ENCODE measurements at places on chromosomes 4 and X.

DNA sequence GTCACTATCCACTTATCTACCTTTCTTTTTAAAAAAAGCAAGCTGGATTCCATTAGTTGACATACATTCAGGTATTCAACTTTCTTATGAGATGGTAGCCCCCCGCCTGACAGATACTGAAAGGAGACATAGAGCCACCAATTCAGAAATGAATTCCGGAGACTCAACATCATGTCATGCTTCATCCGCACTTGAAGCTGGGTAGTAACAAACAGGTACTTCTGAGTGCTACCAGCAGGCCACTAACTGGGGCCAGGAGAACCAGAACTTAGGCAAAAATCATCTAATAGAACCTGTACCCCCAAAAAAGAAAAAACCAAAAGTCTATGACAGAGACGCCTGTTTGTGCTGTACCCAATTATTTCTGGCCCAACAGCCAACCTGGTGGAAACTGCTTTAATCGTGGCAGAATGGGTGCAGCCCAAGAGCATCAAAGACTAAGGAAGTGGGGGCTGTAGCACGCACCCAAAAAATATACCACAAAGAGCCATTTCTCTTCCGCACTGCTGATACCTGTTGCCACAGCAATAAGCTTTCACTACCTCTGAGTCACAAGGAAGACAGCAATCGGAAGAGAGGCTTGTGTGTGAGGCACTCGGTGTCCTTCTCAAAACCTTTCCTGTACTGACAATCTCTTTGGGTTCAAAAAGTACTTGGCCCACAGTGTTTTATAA, 84.8 kb downstream of the AFAP1 start:
- no peak for DNase-seq

- no peak for DNase-seq
These were observed 13.2 kb upstream of the CLDN24 start for GRCh38 chr4:183335369-183335940.

GRCh38 chr4:40307627-40308497, 27.3 kb upstream of the CHRNA9 start:
- no peak for DNase-seq

DNA sequence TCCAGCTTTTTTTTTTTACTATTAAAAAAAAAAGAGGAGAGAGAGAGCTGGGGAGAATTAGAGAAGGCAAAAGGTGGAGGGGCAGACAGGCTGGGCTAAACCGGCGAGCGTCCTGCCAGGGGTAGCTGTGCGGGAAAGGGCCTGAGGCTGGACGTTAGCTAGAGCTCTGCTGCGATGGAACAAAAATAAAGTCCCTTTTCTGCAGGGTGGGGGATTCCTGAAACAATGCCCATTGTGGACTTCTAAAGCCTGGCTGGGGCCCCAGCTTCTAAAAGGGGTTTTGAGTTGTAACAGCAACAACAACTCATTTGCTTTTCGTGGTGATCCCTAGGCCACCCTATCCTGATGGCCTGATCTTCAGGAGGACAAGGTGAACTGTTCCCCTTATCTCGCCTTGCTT, 311.7 kb downstream of the FBXW7 start:
- no peak for DNase-seq

- no peak for DNase-seq
These were observed 1233.1 kb downstream of the C4orf33 start for GRCh38 chr4:130329036-130329435.

DNA sequence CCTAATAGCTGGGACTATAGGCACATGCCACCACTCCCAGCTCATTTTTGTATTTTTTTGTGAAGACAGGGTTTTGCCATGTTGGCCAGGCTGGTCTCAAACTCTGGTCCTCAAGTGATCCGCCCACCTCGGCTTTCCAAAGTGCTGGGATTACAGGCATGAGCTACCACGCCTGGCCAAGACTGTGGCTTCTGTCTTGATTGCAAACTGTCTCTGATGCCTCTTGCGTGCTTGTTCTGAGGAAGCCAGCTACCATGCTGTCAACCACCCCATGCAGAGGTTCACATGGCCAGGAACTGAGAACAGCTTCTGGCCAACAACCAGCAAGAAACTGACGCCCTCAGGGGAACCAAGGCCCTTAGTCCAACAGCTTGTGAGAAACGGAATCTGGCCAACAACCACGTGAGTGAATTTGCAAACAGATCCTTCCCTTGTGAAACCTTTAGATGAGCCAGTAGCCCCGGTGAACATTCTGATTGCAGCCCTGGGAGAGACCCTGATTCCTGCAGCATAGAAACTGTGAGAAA, 71.2 kb downstream of the SUPT20HL2 start:
- no peak for DNase-seq

DNA sequence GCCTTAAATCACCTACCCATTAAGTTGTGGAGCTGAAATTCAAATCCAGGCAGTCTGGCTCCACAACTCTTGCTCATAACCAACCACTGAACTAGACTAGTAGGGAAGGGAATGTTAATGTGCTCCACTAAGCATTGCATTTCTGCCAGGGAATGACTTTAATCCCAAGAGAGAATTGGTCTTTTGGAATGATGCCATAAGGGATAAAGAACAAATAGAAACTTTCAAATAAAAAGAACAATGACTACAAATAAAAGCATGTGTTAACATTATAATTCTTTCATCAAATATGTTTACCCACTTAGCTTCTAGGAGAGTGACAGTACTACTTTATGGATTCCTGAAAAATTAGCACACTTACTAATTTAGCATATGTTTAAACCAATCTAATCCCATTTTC, 905.9 kb downstream of the CENPC start:
- DNase-seq: no peak

- no peak for DNase-seq
These were observed 24.9 kb downstream of the CXCL8 start for GRCh38 chr4:73765296-73765695.

GRCh38 chr4:113499696-113500095, 261.8 kb downstream of the CAMK2D start:
- no peak for DNase-seq

DNA sequence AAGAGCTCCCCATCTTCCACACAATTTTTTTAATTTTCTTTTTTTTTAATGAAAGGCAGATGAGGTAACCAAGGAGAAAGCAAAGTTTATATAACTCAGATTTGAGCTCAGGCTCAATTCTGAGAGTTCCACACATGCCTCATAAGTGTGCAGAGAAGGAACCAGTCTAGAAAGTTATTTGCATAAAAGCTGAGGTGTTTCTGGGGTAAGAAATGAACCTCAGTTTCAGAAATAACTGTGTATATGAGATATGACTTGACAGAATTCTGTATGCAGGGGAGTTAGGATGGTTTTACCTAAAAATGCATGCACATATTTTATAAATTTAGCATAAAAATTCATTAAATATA, 51.3 kb downstream of the DTHD1 start:
- no peak for DNase-seq

DNA sequence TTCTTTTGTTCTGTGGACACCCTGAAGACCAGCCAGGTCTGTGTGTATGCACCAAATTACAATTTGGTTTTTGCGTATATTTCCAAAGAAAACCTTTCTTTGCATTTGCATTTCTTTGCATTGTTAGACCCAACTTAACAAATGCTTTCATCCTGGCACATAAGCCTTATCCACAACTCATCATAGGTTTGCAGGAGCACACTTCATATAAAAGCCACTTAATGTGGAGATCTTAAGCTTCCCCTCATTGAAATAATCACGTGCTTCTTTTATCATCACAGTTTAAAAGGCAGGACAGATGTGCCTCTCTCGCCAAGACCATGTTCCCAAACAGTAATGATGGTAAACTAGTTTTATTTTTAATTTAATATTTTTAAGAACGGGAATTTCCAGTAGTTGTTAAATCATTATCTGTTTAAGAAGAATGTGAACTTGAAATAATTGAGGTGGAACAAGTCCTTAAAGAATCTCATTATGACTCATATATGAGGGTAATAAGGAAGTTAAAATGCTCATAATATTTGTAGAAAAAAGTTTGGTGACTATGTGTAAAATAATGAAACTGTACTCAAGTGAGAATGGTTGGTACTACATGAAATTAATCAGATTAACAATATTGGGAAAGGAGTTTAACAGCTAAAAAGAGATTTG, 65.5 kb downstream of the GLRA3 start:
- DNase-seq: no peak

DNA sequence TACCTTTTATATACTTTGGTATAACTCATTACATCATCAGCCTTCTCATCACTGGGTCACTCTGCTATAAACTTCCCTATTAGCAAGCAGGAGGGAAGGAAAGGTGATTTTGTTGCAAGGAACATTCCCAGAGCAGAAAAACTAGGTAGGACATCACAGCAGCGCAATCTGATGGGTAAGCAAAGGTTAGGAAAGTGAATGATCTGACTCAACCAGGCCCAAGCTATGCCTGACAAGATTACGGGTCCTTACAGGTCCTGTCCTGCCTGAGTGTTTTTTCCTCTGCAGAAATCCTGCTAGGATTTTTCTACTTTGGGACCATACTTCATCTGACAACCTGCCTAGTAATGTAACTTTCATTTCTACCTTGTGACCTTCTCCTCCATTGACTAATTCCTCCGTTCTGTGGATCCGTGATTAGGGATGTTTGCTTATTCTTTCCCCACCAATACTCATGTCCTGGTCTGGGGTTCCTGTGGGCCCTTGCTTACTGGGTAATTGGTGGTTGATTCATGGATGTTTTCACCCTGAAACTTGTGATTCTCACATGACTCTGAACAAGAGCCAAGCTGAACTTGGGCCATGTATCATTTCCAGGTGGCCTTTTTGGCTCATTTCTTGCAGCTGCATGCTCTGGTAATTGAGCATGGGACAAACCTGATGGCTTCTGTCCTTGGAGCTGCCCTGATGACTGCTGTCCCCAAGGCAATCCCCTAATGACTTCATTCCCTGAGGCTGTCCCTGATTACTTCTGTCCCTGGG, 111.9 kb upstream of the KIT start:
- no peak for DNase-seq

GRCh38 chr4:151676301-151676700, 84.5 kb downstream of the GATB start:
- DNase-seq: no peak

GRCh38 chr4:151000747-151001429, 14.2 kb downstream of the LRBA start:
- no peak for DNase-seq

DNA sequence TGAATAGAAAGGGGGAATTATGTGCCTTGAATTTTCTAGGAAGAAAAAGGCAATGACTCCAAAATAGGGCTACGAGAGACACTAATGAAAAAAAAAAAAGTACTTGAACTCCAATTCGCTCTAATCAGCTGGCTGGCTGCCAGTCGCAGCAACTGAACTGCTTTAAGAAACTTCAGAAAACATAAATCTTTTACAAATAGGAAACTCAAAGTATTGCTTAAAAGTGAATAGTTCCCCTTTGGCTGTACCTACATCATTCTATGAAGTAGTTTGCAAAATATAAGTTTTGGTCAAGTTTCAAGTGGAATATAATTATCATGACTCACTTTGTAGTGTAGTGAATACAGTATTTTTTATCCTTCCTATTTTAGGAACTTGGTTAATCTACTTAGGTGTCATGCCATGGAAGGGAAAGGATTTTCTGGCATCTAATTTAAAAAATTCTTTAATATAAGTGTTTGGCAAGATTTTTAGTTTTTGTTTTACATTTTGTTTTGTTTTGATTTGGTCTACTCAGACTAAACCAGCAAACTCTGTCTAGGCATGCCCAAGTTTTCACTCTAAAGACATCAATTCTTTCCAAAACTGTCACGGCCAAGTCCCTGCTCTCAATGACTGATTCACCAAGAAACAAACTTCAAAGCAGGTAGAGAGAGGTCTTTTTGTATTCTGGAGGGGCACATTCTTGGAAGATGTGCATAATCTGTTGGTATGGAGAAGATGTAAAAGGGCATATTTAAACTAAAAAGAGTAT, 382.4 kb upstream of the GALNT7 start:
- no peak for DNase-seq

- DNase-seq: no peak
These were observed 145.1 kb upstream of the ARHGEF9 start for GRCh38 chrX:63930140-63930539.

DNA sequence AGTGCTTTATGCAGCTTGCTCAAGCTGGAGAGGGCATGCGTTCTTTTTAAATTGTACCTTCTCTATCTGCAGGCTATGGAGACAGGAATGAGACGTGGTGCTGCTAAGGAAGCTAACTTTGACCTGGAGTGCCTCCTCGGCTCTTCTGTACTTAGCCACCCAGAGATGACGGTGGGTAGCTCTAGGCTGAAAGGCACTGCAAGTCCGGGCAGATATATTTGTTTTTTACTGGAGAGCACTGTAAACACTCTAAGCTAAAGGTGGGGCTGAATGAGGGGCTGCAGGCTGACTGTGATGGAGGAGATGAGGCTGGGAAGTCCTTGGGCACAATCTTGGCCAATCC, 12.1 kb downstream of the ELF4 start:
- no peak for DNase-seq

- DNase-seq: no peak
These were observed 114.6 kb upstream of the SH3RF1 start for GRCh38 chr4:169385376-169385775.

- DNase-seq: peak; percentile 35
These were observed 39.6 kb downstream of the DKK2 start for GRCh38 chr4:106996490-106996889.

- no peak for DNase-seq
These were observed 66.5 kb downstream of the HTR2C start for GRCh38 chrX:114650351-114650750.

DNA sequence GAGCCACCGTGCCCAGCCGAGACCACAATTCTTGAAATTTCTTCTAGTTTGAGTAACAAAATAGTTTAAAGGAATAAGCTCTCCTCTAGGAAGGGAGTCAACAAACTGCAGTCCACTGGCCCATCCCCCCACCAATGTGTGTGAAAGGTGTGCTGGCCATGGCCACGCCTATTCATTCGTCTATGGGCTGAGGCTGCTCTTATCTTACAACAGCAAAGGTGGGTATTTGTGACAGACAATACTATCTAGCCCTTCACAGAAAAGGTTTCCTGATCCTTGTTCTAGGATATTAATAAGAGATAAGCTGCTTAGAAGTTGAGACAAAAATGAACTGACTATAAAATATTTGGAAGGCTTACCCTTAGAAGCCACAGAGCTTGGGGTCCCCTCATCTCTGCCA, 41.2 kb downstream of the BEND2 start:
- DNase-seq: no peak

DNA sequence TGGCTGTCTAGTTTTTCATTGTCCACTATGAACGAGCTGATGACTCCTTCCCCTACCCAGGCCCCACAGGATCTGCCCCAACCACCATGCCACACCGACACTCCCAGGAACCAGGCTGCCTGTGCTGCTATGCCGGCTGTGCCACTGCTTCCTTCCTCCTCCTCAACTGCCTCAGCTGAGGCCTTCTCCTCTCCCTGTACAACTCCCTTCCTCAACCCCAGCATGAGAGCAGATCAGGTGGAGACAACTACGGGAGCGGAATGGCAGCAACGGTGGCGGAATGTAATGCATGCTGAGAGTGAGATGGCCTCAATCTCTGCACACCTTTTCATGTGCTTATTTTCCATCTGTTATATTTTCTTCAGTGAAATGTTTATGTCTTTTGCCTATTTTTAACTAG, 76.3 kb upstream of the ASB12 start:
- DNase-seq: no peak

DNA sequence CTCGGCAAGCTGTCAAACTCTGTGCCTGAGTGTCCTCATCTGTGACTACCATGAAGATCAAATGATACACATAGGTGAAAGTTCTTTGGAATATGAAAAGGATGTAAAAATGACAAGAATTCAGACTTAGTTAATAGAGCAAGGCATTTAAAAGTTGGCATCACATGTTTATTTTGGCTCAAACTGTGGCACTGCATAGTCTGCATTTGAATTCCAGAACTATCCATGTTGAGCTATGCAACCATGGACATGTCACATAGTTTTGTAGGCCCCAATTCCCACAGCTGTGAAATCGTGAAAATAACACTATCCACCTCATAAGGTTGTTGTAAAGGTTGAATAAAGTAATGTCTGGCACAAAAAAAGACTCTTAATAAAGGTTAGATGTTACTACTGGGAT, 33.9 kb downstream of the AFF2 start:
- DNase-seq: no peak

All from left renal pelvis (tissue), 4 donors.